ENCODE measurements at places on chromosomes 16 and 17. TPM values are rescaled to one million over a fixed set of nuclear protein-coding genes. Genes with fewer than 3 reads are reported as not detected.

The KRTAP9-4 gene
- not detected for total RNA-seq

- no peak for DNase-seq
Observed at GRCh38 chr16:80608946-80609345, 68.2 kb downstream of the DYNLRB2 start.

The KRTAP2-3 gene
- not detected for total RNA-seq

- DNase-seq = no peak
Observed at GRCh38 chr17:54662978-54663876, 237.4 kb upstream of the TOM1L1 start.

The TBC1D3G gene
- not detected for total RNA-seq

GRCh38 chr17:7252176-7253043 lies at the start of gene ELP5:
Gene ELP5 (plus strand): TSS chr17:7252215. CDS start chr17:7252551, 336 bp downstream.
- peak; percentile 97 for DNase-seq

GRCh38 chr17:72754513-72754912 lies 338.0 kb downstream of the SLC39A11 start:
- DNase-seq = no peak

The SCNN1B gene
- not detected for total RNA-seq

The ZNRF1 gene
- total RNA-seq = 14.4 TPM

DNA sequence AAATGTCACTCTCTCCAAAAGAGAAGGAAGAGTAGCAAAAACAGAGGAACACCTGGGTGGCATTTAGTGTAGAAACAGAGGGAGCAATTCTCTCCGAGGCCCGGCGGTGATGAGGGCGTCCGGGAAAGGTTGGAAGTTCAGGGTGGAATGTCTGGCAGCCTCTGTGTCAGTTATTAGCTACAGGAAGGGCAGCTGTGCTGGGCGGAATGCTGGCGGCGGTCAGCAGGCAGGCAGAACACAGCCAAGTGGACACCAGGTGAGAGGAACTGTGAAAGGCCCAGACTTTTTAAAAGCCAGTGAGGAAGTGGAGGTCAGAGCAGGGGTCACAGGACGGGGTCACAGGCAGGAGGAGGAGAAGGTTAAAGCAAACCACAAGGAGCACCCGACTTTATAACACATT lies 238.1 kb downstream of the NTN1 start:
- no peak for DNase-seq

DNA sequence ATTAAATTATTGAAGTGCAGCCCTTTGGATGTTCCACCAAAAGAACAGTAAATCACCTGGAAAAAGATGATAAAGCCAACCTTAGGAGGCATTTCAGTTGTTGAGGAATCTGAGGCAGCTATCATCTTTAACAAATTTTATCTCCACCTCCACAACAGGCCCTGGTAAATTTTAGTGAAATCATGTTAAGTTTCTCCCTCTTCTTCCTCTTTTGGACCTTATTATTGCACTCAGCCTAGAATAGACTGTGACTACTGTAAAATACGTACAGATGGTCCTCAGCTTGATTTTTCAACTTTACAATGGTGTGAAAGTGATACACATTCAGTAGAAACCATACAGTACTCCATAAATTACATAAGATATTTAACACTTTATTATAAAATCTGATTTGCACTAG lies 90.3 kb downstream of the USP32 start:
- peak; percentile 80 for DNase-seq

DNA sequence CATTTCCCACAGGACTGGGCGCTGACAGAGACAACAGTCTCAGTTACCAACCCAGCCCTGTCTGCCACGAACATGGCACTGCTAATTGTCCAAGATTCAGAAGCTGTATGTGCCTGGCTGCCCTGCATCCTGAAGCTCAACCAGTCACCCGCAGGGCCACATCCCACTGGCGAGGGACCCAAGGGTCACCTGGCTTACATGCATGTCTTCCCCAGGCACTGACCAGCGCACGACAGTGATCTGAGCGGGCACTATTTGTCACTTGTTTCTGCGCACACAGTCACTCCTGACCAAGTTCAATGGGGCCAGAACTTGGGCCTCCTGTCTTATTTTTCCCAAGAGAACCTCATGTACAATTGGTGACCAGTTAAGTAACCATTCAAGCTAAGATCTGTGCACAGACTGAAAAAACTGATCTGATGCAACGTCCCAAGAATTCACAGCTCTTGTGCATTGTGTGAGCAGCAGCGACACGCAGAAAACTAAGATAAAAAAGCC lies 13.1 kb downstream of the USP7 start:
- DNase-seq = no peak

GRCh38 chr17:8572764-8573163 lies 57.8 kb downstream of the MYH10 start:
- no peak for DNase-seq

- DNase-seq = no peak
Observed at GRCh38 chr16:27253526-27253930, 15.0 kb downstream of the NSMCE1 start.

The YBX2 gene
- total RNA-seq = not detected

DNA sequence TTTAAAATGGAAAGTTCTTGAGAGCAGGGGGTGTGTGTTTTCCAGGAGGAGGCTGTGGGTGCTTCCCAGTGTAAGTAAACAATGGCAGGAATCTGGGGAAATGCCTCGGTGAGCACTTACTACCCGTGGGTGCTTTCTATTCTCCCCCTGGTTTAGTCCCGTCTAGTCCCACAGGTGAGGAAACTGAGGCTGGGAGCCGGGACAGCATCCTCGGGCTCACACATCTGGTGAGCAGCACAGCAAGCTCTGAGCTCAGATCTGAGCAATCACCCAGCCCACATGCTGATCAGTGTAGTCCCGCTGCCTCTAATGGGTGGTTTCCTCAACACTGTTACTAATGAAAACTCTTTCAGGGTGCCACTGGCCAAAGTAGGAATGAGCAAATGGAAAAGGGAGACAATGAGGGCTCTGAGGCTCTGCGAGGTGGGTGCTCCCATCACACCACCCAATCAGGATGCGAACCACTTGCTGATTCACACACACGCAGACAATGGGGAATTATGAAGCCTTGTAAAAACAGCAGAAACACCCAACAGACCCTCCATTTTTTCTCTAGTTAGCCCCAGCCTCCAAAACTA lies 202.6 kb downstream of the PARN start:
- no peak for DNase-seq

GRCh38 chr17:49574323-49574781 lies 1.3 kb upstream of the NXPH3 start:
- no peak for DNase-seq

DNA sequence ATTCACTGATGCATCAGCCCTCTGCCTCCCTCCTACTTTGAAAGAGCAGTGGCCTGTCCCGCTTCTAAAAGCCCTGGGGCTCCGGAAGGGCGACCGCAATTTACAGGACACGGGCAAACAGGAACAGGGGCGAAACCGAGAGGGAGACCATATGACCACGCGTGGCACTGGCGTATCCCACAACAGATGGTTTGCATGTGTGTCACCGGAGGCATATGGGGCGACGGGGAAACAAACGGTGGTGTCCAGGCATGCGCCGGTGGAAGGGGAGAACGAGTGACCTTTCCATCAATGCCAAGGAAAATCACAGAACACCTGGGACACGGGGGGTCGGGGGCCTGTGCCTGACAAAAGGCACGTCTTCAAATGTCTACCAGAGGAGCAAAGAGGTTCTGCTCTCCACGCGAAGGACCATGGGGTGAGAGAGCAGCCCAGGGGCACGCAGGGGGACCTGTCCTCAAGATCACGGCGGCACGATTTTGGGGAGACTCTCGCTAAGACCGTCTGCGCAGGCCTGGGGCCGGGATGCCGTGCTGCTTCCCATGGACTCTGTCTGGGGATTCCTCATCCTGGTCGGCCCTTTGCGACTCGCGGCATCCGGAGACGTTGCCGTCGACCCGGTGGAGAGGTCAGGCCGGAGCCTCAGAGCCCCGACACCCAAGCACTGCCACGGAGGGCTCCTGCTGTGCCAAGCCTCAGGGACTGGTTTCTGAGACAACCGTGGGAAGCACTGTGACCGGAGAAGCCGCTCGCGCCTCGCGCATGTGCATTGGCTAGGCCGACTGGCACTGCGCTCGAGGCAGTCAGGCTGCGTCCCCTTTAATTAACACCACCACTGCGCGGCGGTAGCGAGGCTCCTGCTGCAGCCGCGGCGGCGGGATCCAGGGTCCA lies 12.8 kb upstream of the KCNJ18 start:
- peak; percentile 5 for DNase-seq

DNA sequence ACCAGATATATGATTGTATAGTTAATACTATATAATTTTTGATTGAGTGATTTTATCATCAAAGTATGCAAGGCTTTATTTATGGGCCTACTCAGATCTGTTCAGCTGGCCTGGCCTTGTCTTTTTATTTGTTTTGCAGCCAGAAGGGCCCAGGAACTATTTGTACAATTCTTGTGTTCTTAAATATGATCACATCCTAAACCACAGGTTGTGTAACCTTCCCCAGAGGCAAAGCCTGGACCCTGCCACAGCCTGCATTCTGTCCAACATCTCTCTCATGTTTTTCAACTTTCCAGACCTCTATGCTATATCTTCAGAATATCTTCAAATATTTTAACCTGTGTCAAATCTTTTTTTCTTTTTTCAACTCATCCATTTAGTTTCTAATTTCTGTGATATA lies 410.4 kb upstream of the MON1B start:
- no peak for DNase-seq

DNA sequence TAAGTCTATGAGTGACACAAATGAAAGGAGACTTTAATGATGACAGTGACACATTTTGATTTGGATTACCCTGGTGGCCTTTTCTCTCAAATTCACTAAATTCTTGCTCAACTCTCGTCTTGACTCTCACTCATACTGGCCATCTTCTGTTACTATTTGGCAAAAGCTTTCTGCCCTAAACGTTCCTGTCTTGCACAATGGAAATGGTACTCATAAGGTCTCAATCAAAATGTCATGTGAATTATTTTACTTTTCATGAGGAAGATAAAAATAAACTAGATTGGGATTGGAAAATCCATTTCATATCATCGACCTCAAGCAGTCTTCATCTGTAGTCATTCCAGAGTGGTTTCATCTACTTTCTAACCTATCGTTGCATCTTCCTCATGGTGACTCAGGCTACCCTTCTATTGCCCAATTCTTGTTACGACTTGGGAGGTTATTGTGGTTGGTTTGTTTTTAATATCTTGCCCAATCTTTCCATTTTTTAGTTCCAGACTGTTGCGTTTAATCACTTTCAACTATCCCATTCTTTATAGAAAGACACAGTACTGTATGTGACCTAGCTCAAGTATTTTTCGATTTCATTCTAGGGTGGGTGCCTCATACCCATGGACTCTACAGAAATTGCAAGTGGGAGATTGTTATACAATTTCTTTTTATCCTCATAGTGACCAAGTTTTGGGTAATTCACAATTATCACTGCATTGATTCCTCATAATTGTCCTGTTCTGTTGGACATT lies 317.2 kb upstream of the KCNJ16 start:
- DNase-seq = no peak

- peak; percentile 95 for DNase-seq
Observed at GRCh38 chr17:63697341-63698286, 2.3 kb downstream of the LIMD2 start.

The SPN gene
- total RNA-seq = 0.63 TPM

DNA sequence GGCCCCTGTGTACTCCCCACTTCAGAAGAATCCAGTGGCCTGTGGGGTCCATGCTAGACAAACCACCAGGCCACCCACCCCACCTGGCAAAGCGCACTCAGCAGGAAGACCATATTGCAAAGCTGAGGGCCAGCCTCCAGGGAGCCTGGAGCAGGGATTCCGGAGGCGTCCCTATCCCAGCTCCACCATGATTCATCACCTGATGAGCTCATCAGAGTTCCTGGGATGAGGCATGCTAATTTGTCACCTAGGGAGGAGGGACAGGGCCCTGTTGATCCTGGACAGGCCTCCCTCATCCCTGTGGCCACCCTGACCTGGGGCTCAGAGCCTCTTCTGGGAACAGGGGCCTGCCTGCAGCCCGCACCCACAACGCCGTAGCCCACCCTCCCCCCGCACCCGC lies 131.6 kb upstream of the PLCG2 start:
- no peak for DNase-seq

GRCh38 chr17:81722184-81723120 lies 10.4 kb downstream of the SLC25A10 start:
- DNase-seq = no peak

The SLC16A6 gene
- total RNA-seq = 44.7 TPM

- DNase-seq = no peak
Observed at GRCh38 chr17:78418326-78419026, 40.0 kb downstream of the PGS1 start.

DNA sequence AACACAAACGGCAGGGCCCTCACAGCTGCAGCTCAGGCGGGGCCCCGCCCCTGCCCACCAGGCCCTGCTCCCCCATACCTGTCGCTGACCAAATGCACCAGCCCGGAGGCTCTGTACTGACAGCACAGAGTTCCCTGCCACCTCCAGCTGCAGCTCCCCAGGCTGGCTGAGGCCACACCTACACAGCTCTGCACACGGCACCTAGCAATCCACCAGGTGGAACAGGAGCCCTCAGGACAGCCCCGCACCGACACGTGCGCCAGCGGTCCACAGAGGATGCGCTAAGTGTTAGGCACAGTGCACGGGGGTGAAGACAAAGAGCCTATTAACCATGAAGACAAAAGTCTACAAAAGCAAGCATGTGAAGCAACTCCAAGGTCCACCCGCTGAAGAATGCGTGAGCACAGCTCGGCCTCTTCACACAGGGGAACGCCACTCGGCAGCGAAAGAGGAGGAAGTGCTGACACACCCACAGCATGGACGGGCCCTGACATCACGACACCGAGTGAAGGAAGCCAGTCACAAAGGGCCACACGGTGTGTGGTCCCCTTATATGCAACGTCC lies 5.4 kb downstream of the ZCCHC14 start:
- no peak for DNase-seq

- DNase-seq = no peak
Observed at GRCh38 chr17:62974788-62975187, 8.8 kb downstream of the TANC2 start.

- no peak for DNase-seq
Observed at GRCh38 chr16:49419862-49420261, 46.3 kb downstream of the C16orf78 start.

GRCh38 chr16:14013571-14014283 lies 57.4 kb upstream of the MRTFB start:
- DNase-seq = no peak

DNA sequence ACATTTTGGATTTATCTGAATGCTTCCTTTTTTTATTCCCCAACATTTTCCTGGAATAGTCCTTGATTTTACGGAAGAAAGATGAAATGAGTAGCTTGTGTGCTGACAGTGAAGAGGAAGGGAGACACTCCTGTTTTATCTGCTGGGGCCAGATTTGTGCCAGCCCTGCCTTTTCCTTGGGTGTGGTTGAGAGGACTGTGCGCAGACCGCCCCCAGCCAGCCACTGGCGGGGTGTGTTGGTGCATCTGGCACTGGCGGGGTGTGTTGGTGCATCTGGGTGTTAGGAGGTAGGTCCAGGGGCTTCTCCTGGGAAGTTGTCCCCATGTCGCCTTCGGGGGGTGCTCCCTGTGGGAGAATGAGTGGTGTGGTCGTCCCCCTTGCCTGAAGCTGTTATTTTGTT lies 39.5 kb downstream of the RAP1GAP2 start:
- no peak for DNase-seq

- no peak for DNase-seq
Observed at GRCh38 chr16:57379579-57379978, 7.3 kb downstream of the CX3CL1 start.

- no peak for DNase-seq
Observed at GRCh38 chr16:65727534-65728137, 605.8 kb upstream of the CDH11 start.

All from Karpas-422 (cell line).